ENCODE measurements at places on chromosomes 5 and 9.

GRCh38 chr5:111364992-111365391, 140.8 kb downstream of the CAMK4 start:
- DNase-seq, result no peak

- no peak for DNase-seq
Observed at GRCh38 chr9:136628268-136628667, 34.4 kb upstream of the EGFL7 start.

GRCh38 chr9:7169717-7170389, 412.1 kb downstream of the KDM4C start:
- DNase-seq, result no peak

GRCh38 chr9:135103001-135103446, 15.6 kb downstream of the OLFM1 start:
- DNase-seq, result no peak

DNA sequence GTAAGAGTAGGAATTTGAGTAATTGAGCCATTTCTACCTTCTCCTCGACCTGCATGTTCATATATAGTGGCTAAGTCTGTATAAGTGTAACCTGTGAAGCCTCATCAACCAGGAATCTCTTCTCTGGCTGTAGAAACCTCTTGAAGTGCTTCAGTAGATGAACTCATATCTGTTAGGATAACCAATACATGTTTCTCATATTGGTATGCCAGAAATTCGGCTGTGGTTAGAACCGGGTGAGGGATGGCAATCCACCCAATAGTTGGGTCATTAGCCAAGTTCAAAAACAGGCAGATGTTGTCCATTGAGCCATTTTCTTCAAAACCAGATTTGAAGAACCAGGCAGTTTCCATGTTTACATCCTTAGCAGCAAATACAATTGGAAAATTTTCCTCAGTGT, 28.9 kb upstream of the GSN start:
- DNase-seq, result no peak

GRCh38 chr9:8684978-8685708, 885.6 kb upstream of the DMAC1 start:
- no peak for DNase-seq

DNA sequence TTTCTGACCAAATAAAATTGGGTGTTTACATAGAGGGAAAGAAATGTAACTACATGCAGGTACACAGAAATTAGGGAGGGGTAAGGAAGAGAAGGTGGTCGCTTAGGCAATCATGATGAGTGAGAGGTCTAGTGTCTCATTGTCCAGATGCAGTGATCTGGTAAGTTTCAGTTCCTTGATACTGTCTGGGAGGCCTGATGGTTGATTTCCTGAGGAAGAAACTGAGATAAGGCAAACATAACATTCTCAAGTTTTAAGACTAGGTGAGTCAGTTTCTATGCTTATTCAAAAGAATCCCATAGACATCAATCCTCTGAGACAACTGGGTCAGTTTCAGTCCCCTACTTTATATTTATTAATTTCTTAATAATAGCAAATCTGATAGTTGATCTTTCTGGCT, 843.3 kb upstream of the CDH10 start:
- no peak for DNase-seq

DNA sequence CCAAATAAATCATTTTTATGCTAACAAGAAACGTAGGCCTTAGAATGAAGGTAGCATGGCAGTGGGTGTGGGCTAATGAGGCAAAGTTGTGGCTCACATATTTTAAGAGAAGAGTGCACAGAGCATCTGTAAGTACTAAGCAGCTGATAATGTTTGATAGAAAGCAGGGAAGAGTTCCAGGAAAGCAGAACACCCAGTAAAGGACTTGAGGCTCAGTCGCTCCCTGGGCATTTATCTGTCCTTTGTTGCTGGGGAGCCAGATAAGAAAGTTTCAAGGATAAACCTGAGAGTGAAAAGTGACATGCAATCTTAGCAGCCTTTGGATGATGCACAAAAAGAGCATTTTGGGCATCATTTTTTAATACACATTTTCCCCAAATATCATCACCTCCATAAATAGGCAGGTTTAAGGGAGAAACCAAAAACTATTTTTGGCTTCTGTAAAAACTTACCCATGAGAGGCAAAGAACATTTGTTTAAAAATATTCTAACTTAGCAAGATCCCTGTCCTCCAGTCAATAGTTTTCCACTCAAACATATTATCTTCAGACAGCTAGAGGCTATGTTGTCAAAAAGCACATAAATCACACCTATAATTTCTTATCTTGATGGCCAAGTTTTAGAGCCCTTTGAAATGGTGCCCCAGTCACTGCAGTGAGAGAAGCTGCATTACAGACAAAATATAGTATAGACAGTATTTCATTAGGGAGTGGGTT, 3.4 kb downstream of the FREM1 start:
- no peak for DNase-seq

- peak; percentile 31 for DNase-seq
Observed at GRCh38 chr9:91273853-91274552, 87.7 kb downstream of the AUH start.

GRCh38 chr5:167631191-167631590, 660.3 kb upstream of the WWC1 start:
- DNase-seq, result no peak

Data from epithelial cell of proximal tubule (primary cell).